ENCODE measurements at places on chromosomes 7 and 10.

GRCh38 chr7:70506434-70506833, 625.5 kb upstream of the GALNT17 start:
- peak; percentile 26 for DNase-seq

- DNase-seq: no peak
These were observed 127.0 kb downstream of the CCNY start for GRCh38 chr10:35463105-35463867.

GRCh38 chr7:1668396-1669063, 1.5 kb upstream of the ELFN1 start:
- DNase-seq: no peak

GRCh38 chr10:52491246-52491995, 177.3 kb downstream of the DKK1 start:
- no peak for DNase-seq

GRCh38 chr7:157271991-157272324, 64.8 kb upstream of the DNAJB6 start:
- DNase-seq: peak; percentile 62

- DNase-seq: no peak
These were observed 33.6 kb downstream of the ZEB1 start for GRCh38 chr10:31352436-31353226.

Measured in NCI-H1092 treated with DMSO at 0.1 percent for 48 hours (cell line).